ENCODE measurements at places on chromosomes 6 and 20.

DNA sequence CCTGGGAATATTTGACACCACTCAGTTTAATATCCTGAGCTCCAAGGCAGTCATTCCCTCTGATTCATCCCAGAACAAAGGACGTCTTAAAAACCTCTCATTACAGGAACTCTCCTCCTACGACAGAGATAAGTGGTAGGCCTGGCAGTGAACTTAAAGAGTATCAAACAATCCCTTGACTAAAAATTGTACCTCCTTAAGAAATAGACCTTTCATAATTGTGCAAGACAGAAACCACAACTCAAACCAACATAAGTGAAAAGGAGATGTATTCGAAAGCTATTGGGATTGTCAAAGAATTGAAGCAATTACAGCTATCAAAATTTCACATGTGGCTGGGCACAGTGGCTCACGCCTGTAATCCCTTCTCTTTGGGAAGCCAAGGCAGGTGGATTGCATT lies 19.1 kb upstream of the BNIP5 start:
- no peak for DNase-seq

- DNase-seq, result no peak
These were observed 519.4 kb downstream of the CDKAL1 start for GRCh38 chr6:21053612-21054011.

DNA sequence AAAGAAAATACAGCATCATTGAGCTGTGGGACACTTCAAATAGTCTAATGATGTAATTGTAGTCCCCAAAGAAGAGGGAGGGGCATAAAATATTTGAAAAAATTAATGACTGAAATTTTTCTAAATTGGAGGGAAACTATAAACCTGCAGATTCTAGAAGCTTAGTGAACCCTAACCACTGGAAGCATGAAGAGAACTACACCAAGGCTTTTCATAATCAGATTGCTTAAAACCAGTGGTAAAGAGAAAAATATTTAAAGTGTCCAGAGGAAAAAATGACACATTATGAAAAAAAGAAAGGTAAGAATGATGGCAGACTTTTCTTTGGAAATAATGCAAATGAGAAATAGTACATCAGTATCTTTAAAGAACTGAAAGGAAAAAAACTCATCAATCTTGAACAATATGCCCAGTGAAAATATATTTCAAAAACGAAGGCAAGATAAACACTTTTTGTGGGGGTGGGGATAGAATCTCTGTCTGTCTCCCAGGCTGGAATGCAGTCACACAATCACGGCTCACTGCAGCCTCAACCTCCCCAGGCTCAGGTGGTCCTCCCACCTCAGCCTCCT lies 31.3 kb downstream of the BICRAL start:
- no peak for DNase-seq

- no peak for DNase-seq
These were observed 26.2 kb upstream of the HDAC2 start for GRCh38 chr6:113997116-113997515.

DNA sequence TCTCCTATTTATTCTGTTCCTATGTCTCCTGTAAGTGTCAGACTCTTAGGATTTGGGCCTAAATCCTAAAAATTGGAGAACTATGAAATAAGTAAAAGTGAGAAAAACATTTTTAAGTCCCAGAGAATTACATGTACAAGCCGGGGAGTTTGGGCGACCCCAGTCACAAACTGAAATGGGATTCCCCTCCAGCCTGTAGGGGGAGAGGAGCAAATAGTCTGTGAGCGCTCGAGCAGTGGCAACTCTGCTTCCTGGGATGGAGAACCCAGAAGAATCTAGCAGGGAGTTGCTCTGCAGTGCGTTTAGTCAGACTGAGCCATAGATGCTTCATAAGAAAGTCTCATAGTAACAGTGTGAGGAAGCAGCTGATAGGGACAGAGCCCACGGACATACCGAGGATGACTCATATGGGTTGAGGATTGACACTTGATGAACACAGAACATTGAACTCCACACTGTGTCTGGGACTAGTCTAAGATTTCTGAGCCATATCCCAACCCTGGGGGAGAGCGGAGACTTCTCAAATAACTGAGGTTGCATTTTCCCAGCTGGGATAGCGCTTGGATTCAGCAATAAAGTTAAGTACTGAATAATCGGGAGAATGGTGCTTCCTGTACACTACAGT lies 437.2 kb downstream of the BCKDHB start:
- no peak for DNase-seq

- no peak for DNase-seq
These were observed 82.5 kb downstream of the POPDC3 start for GRCh38 chr6:105097288-105097687.

- no peak for DNase-seq
These were observed 142.7 kb upstream of the SULF2 start for GRCh38 chr20:47927944-47928343.

- no peak for DNase-seq
These were observed 14.1 kb downstream of the EDEM2 start for GRCh38 chr20:35133031-35133430.

- peak; percentile 29 for DNase-seq
These were observed 117.0 kb downstream of the ERMARD start for GRCh38 chr6:169868458-169868857.

GRCh38 chr6:159212525-159213280 lies 43.5 kb downstream of the FNDC1 start:
- DNase-seq, result no peak

GRCh38 chr20:57667924-57668782 lies 41.7 kb downstream of the PMEPA1 start:
- DNase-seq, result no peak

DNA sequence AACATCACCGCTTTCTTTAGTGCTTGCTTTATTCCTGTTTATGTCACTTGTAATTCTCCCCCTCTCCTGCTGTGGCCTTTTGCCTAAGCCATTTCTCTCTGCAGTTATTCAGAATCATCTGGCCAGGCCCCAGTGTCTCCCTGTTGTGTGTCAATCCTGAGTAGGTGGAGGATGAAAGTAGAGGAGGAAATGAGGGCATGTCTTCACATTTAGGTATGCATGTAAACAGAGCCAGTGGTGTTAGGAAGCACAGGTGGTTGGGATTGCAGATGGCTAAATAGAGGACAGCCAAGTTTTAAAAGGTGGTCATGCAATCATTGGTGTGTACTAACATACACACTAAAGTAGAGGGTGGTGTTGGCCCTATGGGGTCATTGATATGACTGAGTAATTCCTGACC lies 5.2 kb downstream of the PRSS35 start:
- DNase-seq, result no peak

GRCh38 chr20:17816804-17817587 lies 117.2 kb downstream of the BANF2 start:
- DNase-seq, result no peak

GRCh38 chr6:168299541-168300511 lies 19.8 kb downstream of the DACT2 start:
- no peak for DNase-seq

GRCh38 chr6:79801362-79801761 lies 146.0 kb downstream of the ELOVL4 start:
- no peak for DNase-seq

- DNase-seq, result no peak
These were observed 274.2 kb downstream of the NRN1 start for GRCh38 chr6:5732496-5732895.

GRCh38 chr6:133863228-133863627 lies 25.7 kb upstream of the TCF21 start:
- no peak for DNase-seq

DNA sequence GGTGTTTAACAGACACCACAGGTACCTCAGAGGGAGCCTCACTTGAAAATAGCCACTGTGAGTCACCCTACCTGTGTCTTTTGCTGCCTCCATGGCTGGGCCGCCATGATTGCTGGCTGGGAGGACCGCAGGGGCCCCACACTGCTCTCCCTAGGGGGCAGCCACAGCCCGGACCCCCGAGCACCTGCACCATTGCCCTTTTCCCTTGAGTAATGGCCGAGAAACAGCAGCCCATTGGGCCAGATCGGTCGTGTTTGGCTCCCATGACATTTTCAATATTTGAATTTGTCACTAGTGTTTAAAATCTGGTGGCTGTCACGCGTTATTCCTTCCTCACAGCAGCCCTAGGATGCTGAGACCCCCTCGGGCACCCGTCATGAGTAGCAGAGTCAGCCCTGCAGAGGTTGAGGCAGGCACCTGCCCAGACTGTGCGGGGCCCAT lies 6.7 kb downstream of the ZBP1 start:
- DNase-seq, result no peak

Measured in GM06990 (cell line).